ENCODE measurements at places on chromosomes 4 and X.

DNA sequence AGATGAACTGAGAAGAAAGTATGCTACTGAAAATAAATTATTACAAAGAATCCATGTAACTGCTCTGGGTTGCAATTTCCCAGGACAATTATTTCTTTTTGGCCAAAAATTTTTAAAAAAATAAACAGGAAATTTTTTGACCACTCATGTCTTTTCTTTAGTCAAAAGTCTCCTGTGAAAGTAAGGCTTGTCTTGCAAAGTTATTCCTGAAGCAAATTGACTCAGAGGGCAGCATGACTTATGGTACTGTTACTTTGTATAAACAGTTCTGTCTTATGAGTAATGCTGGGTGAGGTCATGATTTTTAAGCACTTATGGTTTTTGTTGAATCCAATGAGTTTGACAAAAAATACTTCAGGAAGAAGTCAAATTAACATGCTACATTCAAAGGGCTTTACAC lies 292.8 kb upstream of the ARSJ start:
- DNase-seq, result no peak

GRCh38 chr4:6439120-6439762 lies 33.2 kb downstream of the PPP2R2C start:
- DNase-seq, result no peak

DNA sequence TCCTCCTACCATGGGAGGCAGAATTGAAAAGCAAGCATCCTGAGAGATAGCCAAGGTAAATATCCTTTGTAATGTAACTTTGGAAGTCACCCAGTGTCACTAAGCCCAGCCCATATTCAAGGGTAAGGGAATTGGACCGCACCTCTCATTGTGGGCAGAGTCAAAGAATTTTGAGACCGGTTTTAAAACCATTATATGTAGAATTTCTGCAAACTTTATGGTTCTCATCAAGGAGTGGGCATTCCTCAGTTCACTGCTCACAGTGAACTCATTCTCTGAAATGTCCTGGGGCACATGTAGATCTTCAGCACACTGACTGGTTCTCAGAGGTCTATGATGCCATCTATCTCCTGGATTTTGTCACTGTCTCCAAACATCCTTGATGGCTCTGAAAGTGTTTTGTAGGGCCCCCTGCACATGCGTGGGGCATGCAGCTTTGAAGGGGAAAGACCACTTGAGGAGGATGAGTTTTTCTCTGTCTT lies 35.3 kb upstream of the CHRNA9 start:
- DNase-seq, result no peak

DNA sequence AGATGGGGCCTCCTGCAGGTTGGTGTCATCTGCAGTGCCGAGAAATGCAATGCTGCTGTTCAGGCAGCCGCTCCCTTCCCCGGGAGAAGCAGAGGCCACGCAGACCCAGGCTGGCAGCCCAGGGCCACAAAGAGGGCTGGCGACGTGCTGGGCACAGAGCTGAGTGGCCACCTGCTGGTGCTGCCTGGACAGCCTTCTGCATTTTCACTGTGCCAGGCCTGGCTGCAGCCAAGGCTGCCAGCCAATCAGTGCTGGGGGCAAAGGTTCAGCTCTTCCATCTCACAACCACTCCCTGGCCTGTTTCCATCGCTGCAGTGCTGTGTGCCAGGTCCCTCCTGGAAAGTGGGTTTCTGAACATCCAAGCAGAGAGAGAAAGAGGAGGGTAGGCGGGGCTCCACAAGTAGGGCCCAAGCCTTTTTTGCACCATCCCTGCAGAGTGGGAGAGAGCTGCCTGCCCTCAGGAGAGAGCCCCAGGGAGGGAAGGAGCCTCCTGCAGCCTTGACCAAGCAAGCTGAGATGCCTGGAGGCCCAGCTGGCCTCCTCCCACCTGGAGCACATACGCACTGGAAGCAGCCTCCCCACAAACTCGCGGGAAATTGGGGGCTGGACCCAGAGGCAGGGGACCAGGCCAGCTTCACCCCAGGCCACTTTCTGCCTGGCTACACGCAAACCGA lies 20.1 kb downstream of the ADRA2C start:
- DNase-seq, result no peak

DNA sequence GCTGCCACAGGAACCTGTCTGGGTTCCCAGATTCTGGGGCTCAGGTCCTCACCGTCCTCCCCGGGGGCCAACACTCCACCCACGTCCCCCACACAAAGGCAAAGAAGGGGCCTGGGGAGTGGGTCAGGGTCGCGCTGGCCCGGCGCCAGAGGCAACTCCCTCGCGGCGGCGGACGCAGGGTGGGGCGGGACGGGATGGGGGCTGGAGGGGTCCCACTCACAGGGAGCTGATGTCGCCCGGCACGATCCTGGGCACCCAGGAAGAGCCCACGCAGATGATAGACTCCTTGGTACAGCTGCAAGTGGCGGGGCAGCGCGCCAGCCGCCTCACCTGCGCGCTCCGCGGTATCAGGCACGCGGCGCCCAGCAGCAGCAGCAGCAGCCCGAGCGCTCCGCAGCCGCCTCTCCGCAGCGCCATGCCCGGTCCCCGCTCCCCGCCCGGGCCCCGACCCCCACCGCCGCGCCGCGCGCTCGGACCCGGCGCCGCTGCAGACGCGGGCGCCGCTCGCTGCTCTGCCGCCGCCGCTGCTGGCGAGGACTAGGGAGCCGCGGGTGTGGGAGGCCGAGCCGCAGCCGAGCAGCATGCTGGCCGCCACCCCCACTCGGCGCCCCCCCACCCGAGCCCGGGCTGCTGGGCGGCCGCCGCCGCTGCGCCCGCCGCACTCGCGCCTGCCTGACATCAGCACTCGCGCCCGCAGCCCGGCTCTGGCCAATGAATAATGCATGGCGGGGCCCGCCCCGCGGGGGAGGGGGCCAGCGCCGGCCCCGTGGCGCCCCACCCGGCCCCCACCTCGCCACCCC lies at the start of gene LGI2:
LGI2 (minus strand) TSS at position 670 of the 800 bp plus-strand sequence; CDS start at position 417, 253 bp downstream.
- no peak for DNase-seq

DNA sequence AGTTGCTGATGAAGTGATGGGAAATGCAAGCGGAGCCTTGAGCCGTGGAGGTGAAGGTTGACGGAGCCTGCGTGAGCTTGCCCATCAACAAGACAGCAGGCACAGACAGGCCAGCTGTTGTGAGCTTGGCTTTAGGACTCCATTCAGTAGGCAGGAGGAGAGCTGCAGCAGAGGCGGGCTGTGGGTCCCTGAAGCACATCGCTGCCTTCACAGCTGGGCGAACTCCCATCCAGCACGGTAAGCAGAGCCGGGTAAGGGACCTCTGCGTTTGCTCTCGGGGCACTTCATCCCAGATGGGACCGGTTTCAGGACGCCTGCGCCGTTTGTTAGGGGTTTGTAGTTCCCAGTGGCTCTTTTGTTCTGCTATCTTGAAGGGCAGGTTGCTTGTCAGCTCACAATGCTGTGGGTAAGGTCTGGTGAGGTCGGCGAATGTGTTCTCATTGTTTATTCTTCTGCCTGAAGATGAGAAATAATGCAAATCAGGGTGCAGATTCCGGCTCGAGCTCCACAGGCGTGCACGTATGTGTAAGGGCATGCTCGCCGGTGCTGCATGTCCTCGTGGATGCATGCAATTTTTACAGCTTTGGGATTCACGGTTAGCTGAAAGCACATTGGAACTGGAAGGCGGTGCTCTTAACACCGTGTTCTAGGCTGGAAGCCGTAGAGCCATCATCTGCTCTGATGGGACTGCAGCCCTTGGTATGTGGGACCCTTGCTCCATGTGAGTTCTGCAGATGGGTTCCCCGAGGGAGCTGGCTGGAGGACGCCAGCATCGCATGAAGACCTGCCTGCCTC lies 54.6 kb upstream of the CLDN34 start:
- DNase-seq, result no peak

DNA sequence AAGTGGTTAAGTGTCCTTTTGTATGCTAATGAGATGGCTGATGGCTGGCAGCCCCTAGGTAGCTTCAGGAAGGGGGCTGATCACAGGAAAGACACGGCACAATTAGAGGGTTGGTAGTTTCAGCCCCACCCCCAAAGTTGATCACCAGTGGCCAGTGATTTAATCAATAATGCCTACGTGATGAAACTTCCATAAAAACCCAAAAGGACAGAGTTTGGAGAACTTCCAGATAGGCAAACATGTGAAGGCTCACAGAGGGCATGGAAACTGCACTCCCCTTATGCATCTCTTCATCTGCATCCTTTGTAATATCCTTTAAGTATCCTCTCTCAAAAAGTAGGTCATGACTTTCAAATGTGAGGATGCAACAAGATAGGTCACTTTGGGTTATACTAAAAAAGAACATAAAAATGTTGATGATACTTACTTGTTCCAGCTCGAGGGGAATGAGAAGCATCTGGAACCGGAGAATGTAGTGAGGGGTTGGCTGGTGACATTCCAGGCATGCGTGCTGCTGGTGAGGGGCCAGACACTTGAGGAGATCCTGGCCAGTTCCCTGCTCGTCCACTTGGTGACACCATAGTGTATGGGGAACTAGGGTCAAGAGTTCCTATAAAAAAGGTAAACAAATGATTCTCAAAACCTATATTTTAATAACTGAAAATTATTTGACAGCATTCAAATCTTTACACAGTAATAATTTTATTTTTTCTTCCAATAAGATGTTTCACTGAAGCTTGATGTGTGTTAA lies 16.7 kb upstream of the CXorf38 start:
- no peak for DNase-seq

- no peak for DNase-seq
Measured at GRCh38 chrX:109283870-109284269, 198.0 kb downstream of the GUCY2F start.

GRCh38 chr4:152556283-152556682 lies 20.4 kb upstream of the FBXW7 start:
- no peak for DNase-seq

- DNase-seq, result no peak
Measured at GRCh38 chr4:40881851-40882250, 132.1 kb downstream of the NSUN7 start.

- no peak for DNase-seq
Measured at GRCh38 chrX:123731987-123732669, 724 bp downstream of the THOC2 start.

DNA sequence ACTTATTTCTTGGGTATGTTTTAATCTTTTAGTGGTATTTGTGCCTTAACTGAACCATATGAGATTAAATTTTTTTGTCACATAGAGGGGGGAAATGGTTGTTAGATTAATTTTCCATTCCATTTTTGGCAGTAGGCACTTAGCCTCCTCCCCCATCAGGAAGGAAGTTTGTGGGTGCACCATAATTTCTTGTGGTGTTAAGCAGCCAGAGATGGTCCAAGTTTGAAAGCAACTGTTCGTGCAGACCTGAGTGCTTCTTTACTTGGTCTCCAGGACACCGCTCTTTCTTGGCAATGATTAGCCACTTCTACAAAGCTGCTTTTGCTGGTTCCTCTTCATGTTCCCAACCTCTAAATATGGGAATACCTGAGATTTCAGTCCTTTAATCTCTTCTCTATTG lies 92.7 kb upstream of the RPL34 start:
- no peak for DNase-seq

DNA sequence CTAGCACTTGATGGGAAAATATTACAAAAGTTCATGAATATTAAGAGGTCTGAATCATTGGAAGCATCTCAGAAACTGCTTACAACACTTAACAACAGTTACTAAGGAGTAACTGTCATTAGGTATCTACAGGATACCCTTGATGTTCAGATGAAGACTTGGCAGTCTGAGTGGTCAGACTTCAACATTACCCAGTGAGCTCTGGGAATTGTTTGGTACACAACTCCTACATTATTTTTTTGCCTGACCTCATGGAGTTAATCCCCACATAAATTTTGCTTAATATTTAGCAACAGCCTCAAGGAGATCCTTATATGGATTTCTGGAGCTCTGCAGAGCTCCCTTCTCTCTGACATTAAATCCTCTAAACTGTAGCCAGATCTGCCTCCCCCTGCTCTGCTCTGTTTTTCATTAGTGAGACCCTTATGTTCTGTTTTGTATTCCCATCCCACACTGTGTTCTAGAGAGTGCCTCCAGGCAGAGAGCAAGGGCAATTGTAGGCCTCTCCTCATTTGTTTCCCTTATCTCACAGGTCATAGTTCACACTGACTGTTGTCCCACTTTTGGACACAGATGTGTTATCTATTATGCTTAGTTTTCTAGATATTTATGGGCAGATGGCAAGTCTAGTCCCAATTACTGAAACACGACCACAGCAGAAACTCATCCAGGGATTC lies 368.8 kb downstream of the GASK1B start:
- no peak for DNase-seq

DNA sequence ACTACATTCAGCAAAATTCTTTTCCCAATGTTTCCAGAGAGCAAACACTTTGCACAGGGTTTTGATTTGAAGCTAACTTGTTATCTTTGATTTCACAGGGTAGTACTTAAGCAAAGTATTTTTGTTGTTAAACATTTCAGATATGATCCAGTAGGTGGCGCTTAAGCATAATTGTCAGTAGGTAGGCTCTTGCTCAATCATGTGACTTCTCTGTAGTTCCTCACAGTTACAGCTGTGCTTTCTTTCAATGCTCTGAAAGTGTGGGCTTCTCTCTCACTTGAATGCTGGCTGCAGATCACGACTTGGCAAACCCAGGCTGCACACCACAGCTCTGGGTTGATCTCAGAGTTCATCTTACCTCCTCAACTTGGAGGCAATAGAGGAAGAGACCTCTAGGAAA lies 1016.5 kb downstream of the SH3BGRL start:
- DNase-seq, result no peak

DNA sequence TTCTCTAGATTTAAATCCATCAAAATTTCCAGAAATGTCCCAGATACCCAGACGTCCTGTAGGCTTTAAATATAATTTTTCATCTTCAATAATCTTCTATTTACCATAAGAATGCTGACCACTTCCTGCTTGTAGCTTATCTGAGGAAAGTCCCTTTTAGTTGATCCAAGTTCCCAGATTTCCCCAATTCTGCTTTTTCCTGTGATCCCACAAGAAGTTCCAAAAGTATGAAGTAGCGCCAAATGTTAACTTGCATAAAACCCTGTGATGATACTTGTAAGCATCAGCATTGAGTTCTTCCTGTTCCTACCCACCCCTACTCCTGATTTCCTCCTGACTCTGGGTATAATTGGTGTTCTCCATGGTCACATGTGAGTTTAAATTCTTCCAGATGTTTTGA lies 10.6 kb upstream of the TLR8 start:
- no peak for DNase-seq

- no peak for DNase-seq
Measured at GRCh38 chrX:14956813-14957582, 83.8 kb downstream of the MOSPD2 start.

DNA sequence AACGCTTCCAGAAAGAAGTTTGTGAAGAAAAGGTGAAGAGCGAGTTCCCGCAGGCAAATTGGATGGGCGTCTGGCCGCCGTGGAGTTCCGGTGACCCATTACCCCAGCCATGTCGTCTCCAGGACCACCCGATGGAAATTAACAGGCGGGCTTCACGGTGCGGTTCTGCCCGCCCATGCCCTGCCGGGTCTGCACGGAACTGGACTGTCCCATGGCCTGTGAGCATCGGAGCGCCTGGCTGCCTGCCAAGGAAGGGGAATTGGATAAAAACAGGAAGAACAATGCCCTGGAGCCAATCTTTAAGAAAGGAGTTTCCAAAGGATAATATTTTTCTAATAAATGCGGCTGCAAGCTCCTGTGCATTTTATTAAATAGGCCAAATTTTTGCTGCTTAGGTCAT lies 319.8 kb upstream of the SLC7A11 start:
- no peak for DNase-seq

DNA sequence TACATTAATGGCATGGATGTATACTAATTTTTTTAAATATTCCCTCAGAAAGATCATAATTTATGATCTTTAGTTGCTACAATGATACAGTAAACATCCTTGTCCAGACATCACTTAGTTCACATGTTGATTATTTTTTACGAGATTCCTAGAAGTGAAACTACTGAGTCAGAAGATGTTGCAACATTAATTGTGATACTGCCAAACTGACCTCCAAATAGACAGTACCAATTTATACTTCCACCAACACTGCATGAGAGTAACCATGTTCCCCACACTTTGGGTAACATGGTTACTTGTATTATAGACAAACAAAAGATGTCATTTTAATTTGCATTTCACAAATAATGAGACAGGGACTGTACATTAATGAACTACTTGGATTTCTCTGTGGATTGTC lies 19.6 kb downstream of the RCHY1 start:
- DNase-seq, result no peak

All from NCI-H1930 (cell line).